Frontal cortex (tissue), 4 donors: ENCODE measurements at places on chromosomes 7 and 10.
A peak's percentile ranks its signal among the peaks of the same experiment; 100 is the strongest.

GRCh38 chr7:137203351-137203750, 140.2 kb downstream of the PTN start:
- no peak for DNase-seq

DNA sequence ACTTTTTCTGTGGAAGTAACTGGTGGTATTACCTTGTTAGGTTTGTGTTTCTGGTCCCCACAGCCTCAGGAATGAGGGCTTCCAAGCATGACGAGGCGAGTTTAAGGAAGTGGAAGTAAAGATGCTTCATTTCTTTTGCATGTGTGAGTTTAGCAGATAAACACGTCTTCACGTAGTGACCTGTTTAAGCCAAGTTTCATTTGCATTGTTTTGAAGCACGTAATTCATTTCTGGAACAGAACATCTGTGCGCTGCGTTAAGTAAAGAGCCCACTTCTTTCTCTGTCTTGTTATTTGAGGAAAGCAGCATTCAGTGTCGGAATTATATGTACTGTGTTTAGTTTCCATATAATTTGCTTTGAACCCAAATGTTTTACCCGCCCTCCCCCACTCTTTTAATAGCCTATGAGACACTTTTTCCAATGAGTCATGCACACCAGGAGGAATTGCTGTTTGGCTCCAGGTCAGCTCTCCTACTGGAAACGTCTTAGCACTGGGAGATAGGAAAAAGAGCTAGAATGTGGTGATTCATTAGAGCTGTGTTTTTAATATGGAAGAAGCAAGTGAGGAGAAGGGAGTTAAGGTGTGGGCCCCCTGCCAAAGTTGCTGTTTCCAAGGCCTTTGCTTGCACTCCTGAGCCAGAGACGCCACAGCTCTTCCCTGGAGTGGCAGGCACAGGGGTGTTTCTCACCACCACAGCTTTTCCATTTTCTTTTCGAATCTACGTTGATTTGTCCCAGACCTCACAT, 36.7 kb downstream of the BTBD16 start:
- DNase-seq: peak; percentile 36

DNA sequence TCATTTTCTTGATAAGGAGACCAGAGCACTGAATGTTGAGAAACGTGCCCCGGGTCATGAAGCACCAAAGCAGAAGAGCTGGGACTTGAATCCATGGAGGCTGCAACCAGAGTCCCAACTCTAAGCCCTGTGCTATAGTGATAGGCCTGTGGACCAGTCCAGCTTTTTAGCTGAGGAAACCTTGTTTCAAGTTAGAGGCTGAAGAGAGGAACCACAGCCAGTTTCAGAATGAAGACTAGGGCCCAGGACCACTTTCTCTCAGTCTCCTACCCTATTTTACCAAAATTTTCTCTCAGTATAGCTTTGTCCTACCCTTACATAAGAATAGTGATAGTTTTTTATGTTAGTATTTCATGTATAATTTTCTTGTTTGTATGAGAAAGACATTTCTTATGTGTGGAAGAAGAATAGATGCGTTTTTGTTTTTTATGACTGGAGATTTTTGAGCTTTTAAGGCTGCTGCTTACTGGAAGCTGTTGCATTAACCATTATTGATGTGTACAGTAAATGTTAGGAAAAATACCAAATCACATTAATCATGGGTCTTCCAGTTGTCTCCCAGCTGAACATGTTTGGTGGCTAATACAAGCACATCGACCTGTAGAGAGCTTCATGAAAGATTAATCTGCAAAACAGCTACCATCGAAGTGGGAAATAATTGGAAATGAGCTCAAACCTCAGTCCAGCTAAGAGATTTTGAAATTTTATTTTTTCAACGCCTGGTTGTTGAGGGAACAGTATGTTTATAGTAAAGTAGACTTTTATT, 45.0 kb upstream of the CSTF2T start:
- DNase-seq: no peak

GRCh38 chr10:60343254-60343653, 46.4 kb downstream of the ANK3 start:
- no peak for DNase-seq

- DNase-seq: no peak
These were observed 84.7 kb downstream of the TMEM178B start for GRCh38 chr7:141158561-141158960.
